ENCODE measurements at places on chromosomes 5 and 9.

DNA sequence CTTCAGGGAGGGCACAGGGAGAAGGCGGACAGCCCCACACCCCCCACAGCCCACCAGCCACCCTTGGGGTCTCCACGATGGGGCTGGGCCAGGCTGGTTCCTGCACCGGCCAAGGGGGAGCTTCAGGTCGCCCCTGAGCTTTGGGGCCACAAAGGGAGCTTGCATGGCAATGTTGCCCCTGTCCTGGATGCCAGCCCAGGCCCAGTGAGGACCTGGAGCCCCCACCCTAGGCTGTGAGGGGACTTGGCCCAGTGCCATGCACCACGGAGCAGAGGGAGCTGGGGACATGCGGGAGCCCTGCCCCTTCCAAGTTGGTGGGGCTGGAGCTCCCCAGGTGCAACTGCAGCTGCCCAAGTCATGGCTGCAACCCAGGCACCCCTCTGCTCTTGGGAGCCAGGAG lies 18.4 kb downstream of the TMEM38B start:
- DNase-seq = no peak

GRCh38 chr5:31863991-31864411 lies 225.1 kb downstream of the PDZD2 start:
- no peak for DNase-seq

DNA sequence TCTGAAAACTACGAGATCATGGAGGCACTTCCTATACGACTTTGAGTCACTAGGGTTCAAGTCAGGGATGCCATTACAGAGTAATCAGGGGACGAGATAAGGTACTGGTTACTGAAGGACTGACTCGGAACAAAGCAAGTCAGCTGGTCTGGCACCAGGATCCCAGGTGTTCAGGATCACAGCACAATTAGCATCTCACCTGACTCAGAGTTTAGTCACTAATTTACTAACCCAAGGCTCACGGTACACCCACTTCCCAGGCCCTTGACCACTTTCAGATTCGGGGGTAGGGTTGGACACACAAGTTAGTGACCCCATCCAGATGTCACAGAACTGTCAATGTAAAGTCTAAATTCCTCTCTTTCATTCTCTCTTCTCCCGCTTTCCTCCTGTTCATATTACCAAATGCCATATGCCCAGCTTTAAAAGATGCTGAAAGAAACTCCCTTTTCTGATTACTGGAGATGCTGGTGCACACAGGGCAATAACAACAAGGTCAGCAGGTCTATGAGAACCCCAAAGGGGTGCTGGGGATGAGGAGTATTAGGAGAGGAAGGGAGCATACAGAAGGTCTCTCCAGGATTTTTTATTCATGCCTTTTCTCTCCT lies 657.8 kb downstream of the TLE1 start:
- no peak for DNase-seq

DNA sequence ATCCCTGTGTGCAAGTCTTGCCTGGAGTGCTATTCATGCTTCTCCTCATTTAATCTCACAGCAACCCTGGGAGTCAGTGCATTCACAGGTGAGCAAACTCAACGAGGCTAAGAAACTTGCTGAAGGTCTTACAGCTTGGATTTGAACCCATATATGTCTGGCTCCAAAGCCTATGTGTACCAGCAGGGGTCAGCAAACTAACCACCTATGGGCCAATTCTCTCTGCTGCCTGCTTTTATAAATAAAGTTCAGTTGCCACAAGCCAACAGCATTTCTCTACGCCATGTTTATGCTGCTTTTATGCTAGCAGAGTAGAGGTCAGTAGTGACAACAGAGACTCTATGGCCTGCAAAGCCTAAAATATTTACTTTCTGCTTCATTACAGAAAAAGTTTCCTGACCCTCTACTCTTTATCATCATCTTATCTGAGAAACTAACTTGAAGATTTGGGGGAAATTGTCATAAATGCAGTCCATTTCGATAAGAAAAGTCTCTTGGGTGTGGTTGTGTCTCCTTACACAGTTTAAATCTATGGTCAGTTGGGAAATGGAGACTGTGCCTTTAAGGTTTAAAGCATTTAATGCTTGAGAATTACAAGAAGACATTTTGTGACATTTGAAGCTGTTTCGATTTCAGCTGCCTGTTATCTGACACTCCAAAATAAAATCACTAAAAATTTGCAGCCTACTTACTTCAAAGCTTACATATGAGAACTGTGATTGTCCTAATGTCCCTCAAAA lies 137.7 kb downstream of the PRELID2 start:
- DNase-seq = no peak

DNA sequence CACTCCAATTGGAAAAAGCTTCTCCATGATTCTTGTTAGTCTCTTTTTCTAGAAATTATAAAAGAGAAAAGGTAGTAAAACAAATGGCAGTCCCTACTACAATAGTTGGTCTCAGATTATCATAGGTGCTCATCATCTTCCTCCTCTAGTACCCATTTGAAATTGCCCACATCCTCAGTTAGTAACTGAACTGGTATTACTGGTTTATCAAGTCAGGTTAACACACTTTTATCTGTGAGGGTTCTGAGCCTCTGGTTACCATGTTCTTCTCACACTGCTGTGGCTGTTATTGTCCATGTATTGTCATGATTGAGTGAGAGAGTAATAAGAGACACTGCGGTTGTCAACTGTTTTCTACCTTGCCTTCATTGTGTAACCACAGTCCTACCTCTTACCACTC lies 901.7 kb downstream of the TLE1 start:
- no peak for DNase-seq

- DNase-seq = no peak
Observed at GRCh38 chr5:152649609-152650008, 244.5 kb upstream of the NMUR2 start.

- no peak for DNase-seq
Observed at GRCh38 chr9:102507044-102507687, 488.0 kb upstream of the CYLC2 start.

DNA sequence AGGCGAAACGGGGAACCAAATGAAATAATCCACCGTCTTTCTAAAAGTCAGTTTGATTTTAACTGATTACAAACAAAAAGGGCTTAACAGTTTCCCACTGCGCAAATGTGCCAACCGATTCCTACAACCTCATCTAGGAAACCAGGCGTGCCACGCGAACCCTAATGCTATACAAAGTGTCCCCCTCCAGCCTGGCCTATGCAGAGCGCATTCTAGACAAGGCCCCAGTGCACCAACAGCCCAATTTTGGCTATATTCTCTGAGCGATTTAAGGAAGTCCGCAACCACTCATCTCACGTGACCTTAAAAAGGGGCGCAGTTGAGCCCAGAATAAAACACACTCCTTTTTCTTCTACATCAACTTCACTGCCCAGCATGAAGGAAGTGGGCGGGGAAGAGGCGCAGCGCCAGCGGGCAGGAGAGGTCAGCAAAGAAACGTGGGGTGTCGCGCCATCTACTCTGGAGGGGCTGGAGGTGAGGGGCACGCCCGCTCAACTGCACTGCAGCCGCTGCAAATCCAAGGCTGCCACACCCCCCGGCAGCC lies 779 bp downstream of the FAM13B start:
- DNase-seq = peak; percentile 81

GRCh38 chr9:90966480-90967144 lies 165.0 kb downstream of the SYK start:
- DNase-seq = no peak

GRCh38 chr5:42837601-42838000 lies 25.9 kb upstream of the SELENOP start:
- no peak for DNase-seq

DNA sequence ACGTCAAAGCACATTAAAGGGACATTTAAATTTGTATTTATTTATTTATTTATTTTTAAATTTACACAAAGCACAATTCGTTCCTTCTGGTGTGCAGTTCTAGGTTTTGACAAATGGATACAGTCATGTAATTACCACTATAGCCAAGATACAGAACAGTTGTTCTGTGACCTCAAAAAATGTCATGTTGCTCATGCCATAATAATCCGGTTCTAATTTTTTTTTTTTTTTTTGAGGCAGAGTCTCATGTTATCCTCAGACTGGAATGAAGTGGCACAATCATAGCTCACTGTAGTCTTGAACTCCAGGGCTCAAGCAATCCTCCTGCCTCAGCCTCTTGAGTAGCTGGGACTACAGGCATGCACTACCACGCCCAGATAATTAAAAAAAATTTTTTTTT lies 7.8 kb downstream of the IGFBPL1 start:
- no peak for DNase-seq

DNA sequence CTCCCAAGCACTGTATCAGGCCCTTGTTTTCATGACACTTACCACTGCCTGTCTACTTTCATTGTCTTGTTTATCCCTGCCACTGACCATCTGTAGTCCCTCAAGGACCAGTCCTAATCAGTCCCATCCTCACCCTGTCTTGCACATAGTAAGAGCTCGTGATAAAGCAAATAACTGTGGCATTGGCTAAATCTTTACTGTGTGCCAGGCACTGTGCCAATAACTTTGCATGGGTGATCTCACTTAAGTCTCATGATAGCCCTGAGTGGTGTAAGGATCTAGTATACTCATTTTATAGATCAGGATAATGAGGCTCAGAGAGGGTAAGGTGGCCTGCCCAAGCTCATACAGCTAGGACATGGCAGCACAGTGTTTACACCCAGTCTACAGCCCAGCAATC lies 5.6 kb downstream of the CDX1 start:
- DNase-seq = no peak

- DNase-seq = no peak
Observed at GRCh38 chr5:122064992-122065391, 13.1 kb downstream of the LOX start.

DNA sequence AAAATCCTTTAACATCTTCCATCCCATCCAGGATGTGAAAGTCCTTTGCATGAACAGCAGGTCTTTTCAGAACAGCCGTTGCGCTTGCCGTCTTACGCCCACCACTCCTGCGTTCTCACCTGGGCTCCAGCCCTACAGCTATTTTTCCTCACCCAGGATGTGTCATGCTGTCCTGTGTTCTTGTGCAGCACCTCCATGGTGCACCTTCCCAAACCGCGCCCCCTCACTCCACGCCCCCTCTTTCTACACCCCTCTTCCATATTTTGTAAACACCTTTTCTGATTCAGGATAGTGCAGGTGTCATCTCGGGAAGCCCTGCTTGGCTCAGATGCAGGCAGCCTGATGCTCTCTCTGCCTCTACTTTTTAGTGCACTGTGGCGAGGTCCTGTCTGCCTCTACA lies 18.4 kb downstream of the CAMK4 start:
- no peak for DNase-seq

- no peak for DNase-seq
Observed at GRCh38 chr5:73119451-73120157, 771 bp upstream of the TMEM171 start.

DNA sequence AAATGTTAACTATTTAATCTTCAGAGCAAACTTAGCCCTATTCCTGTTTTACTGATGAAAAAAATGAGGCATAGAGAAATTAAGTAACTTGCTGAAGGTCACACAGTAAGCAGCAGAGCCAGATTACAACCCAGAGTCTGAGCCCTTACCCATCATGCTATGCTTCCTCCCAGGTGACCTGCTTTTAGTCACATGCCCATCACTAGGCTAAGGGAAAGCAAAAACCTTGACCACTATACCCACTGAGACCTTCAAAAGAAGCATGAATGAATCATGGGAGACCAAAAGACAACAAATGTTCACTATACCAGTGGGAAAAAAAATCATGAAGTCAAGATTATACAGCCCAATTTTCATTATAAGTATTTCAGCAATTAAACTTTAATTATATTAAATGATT lies 5.3 kb upstream of the HAUS6 start:
- no peak for DNase-seq

GRCh38 chr5:92599217-92599810 lies 981.7 kb downstream of the NR2F1-AS1 start:
- no peak for DNase-seq

- no peak for DNase-seq
Observed at GRCh38 chr5:157473383-157474320, 13.6 kb downstream of the NIPAL4 start.

GRCh38 chr5:116502616-116503015 lies 72.0 kb downstream of the SEMA6A start:
- DNase-seq = no peak

DNA sequence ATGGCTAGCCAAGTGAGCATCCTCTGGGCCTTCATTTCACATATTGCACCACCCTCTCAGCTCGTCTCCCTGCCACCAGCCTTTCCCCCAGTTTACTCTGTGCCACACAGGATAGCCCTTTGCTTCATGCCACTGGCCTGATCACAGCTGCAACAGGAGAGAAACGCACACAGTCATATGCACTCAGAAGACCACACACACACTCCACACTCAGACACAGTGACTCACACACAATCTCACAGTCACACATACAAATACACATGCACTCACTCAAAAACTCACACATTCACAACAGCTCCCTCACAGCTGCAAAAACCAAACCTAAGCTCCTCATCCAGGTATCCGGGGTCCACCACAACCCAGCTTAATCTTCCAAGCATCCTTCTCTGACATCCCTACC lies 38.7 kb downstream of the TTC39B start:
- no peak for DNase-seq

GRCh38 chr5:96072138-96072790 lies 110.6 kb upstream of the ELL2 start:
- no peak for DNase-seq

DNA sequence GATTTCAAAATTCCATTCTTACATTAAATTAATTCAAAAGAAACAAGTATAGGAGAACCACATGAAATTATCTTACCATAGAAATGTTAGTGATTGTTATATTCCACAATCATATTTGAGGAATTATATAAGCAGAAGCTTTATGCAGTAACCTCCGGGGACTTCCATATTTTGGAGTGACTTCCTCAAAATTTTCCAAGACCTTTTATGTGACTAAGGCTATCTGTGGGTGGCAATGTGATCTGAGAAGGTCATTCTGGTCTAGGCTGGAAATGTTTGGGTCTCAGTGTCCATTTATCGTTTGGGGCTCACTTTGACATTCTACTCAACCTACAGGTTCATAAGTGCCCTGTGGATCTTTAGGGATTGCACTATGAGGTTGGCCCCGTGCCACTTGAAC lies 776.6 kb downstream of the CDH12 start:
- DNase-seq = no peak

- DNase-seq = no peak
Observed at GRCh38 chr5:129496421-129496820, 36.3 kb downstream of the ADAMTS19 start.
